Breast epithelium (tissue), 4 donors: ENCODE measurements at places on chromosomes 11 and 22. TPM values are rescaled to one million over a fixed set of nuclear protein-coding genes. Genes with fewer than 3 reads are reported as not detected.
A peak's percentile ranks its signal among the peaks of the same experiment; 100 is the strongest.

CASP5 gene
- 1.3 TPM for total RNA-seq

GRCh38 chr22:31431950-31432349, 32.5 kb downstream of the DRG1 start:
- H3K36me3 ChIP-seq = peaks cover 7% of the 10 kb centered on the region
- H3K4me3 ChIP-seq = no peak overlapping the region
- no peak overlapping the region for H3K27ac ChIP-seq
- no peaks in the 10 kb centered on the region for H3K27me3 ChIP-seq

- no peak for DNase-seq
- no peaks in the 10 kb centered on the region for H3K4me1 ChIP-seq
- H3K27me3 ChIP-seq = no peaks in the 10 kb centered on the region
- no peaks in the 10 kb centered on the region for H3K36me3 ChIP-seq
- H3K4me3 ChIP-seq = no peak overlapping the region
- H3K27ac ChIP-seq = no peak overlapping the region
These were observed 257.4 kb downstream of the BRD1 start for GRCh38 chr22:49570032-49570848.

SNX32 gene
- total RNA-seq = 2.3 TPM

UCP2 gene
- 82.4 TPM for total RNA-seq

GRCh38 chr11:60862171-60862570, 5.2 kb upstream of the ZP1 start:
- H3K4me3 ChIP-seq = no peak overlapping the region
- no peaks in the 10 kb centered on the region for H3K36me3 ChIP-seq
- no peaks in the 10 kb centered on the region for H3K27me3 ChIP-seq
- H3K4me1 ChIP-seq = no peaks in the 10 kb centered on the region
- no peak for DNase-seq
- no peak overlapping the region for H3K27ac ChIP-seq

DNA sequence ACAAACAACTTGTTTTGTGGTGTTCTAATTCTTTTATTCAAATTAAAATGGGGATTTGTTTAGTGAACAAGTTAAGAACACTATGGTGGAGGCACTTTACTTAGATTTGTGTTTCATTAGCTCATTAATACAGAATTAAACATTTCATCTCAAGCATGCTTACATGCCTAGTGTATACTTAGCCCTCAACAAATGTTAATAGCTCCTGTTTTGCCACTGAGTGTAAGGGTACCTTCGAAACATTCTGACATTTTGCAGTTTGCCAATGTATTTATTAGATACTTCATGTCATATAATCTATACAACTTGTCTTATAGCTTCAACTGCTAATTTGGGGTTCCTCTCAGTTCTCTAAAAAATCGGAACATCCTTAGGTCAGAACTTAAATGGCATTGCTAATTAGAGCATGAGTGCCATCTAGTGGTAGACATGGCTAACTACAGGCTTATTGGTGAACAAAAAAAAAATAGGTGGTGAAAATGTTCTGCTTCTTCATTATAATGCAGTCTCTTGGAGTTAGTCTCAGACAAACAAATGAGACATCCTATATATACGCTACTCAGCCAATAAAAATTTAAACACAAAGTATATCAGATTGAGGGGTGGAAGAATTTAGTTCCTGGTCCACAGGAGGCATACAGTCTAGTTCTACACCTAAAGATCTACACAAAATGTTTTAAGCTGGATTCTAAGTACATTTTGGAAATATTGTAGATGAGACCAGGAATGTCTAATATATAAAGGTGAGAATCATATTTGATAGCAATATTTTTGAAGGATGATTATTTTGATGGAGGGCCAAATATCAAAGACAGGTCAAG, 4.9 kb upstream of the CNTN5 start:
- H3K36me3 ChIP-seq = no peaks in the 10 kb centered on the region
- H3K27me3 ChIP-seq = peaks cover 23% of the 10 kb centered on the region
- no peaks in the 10 kb centered on the region for H3K4me1 ChIP-seq
- no peak overlapping the region for H3K4me3 ChIP-seq
- no peak overlapping the region for H3K27ac ChIP-seq

DNA sequence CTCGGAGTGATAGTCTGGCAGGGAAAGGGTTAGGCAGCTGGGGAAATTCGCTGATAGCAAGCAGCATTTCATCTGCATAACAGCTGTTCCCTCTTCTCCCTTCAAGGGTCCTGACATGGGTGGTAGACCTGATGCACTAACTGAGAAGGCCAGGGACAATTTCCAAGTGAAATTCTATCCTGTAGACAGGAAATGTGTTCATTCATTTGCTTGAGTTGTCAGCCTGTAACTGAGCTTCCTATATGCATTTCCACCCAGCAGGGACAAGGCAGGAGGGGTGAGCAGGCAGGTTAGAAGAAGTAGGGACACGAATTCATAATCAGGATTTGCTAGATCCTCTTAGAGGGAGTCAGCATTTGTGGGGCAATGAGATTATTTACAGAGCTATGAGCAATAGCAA, 154.3 kb upstream of the NCAM1 start:
- no peaks in the 10 kb centered on the region for H3K4me1 ChIP-seq
- no peaks in the 10 kb centered on the region for H3K27me3 ChIP-seq
- no peaks in the 10 kb centered on the region for H3K36me3 ChIP-seq
- DNase-seq = no peak

- H3K4me1 ChIP-seq = no peaks in the 10 kb centered on the region
- H3K27ac ChIP-seq = no peak overlapping the region
- DNase-seq = no peak
- no peaks in the 10 kb centered on the region for H3K36me3 ChIP-seq
- no peaks in the 10 kb centered on the region for H3K27me3 ChIP-seq
These were observed 76.0 kb downstream of the CWC15 start for GRCh38 chr11:94897330-94897768.

DNA sequence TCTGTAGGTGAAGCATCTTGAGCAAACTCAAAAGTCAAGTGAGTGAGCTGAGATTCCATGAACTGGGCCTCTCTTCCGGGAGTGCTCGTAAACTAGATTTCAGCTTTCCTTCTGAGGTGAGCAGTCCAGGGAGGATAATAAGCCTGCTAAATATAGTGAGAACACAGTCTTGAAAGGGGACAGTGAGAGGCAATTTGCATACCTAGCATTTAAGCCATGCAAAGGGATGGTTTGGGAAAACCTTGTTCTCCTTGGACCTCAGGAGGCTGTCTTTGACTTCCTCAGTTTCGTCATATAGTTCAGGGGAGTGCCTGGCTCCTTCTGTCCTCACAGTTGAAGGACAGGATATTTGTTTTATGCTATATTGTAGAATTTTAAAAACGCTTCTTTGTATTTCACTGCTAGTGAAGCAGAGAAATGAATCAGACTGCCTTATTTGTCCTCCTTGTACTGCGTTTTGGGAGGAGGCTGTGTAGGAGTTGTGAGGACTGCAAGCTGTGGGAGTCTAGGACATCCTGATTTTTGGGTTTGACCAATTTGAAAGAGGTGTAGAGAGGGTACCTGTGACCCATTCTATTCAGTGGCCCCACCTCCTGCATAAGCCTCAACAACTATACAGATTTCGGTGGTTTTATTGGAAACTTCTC, 11.0 kb upstream of the SORL1-AS1 start:
- H3K4me3 ChIP-seq = no peak overlapping the region
- no peaks in the 10 kb centered on the region for H3K27me3 ChIP-seq
- no peak for DNase-seq

GRCh38 chr11:66020618-66021357, 5.5 kb downstream of the CATSPER1 start:
- H3K27ac ChIP-seq = no peak overlapping the region
- no peaks in the 10 kb centered on the region for H3K36me3 ChIP-seq
- H3K4me1 ChIP-seq = no peaks in the 10 kb centered on the region
- DNase-seq = no peak
- H3K4me3 ChIP-seq = no peak overlapping the region

- H3K4me1 ChIP-seq = no peaks in the 10 kb centered on the region
- H3K27ac ChIP-seq = no peak overlapping the region
- H3K27me3 ChIP-seq = no peaks in the 10 kb centered on the region
These were observed 69.1 kb downstream of the CTTN start for GRCh38 chr11:70467201-70468085.

GRCh38 chr11:8732324-8732670, 49.7 kb downstream of the RPL27A start:
- no peaks in the 10 kb centered on the region for H3K36me3 ChIP-seq
- DNase-seq = no peak
- no peaks in the 10 kb centered on the region for H3K27me3 ChIP-seq
- H3K4me1 ChIP-seq = peaks cover 5% of the 10 kb centered on the region
- H3K4me3 ChIP-seq = no peak overlapping the region
- H3K27ac ChIP-seq = peak overlapping the region; percentile 87

DNA sequence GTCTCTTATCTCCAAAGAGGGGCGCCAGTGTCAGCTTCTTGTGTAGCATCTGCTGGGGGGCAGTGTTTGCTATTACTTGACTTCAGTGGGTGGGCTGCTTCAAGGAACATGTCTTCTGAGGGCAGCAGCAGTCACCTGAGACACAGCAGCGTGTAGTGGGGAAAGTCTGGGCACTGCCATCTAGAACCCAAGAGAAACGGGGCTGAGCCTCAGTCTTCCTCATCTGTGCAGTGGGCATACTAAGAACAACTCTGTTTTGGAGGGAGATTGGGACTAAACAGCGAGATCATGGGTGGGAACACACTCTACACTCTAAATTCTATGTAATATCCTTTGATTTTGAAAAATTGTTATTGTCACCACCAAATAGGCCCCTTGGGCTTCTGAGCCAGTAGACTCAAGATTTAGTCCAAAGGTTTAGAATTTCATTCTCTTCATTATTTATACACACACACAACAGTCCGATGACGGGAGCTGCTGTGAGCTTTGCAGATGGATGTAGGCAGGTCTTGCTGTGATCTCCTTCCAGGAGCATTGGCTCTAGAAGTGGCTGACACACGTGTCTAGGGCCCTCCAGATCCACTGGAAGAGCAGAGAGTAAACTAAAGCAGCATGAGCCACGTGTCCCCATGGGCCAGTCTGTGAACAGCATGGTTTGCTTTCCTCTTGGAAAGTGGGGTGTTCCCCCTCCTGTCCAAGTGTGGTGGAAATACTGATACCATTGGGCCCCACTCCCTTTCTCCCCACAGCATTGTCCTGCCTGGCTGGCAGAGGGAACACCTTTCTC, 51.8 kb downstream of the TRAF6 start:
- H3K27me3 ChIP-seq = no peaks in the 10 kb centered on the region
- peaks cover 16% of the 10 kb centered on the region for H3K4me1 ChIP-seq
- no peak overlapping the region for H3K27ac ChIP-seq
- H3K4me3 ChIP-seq = no peak overlapping the region
- no peak for DNase-seq

GRCh38 chr22:44378380-44378779, 65.6 kb upstream of the SHISAL1 start:
- no peak overlapping the region for H3K4me3 ChIP-seq
- DNase-seq = no peak
- no peaks in the 10 kb centered on the region for H3K27me3 ChIP-seq
- no peaks in the 10 kb centered on the region for H3K4me1 ChIP-seq
- H3K27ac ChIP-seq = no peak overlapping the region
- H3K36me3 ChIP-seq = no peaks in the 10 kb centered on the region

DNA sequence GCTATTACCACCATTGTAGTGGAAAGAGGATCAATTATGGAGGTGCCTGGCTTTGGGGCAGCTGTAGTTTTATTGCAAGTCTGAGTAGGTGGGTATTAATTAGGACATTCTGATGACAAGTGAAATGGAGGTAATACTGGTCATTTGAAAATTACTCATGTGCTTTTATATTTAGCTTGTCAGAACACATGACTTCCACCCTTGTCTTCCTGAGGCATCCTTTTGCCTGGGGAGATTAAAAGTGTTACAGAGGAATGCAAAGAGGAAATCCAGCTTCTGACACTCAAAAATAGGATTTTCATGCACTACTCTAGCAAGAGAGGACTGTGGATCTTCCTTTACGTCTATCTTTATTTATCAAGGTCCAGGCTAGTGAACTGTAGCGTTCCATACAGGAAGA, 44.7 kb upstream of the CAPRIN1 start:
- no peak overlapping the region for H3K4me3 ChIP-seq
- no peak overlapping the region for H3K27ac ChIP-seq
- no peaks in the 10 kb centered on the region for H3K27me3 ChIP-seq
- H3K4me1 ChIP-seq = no peaks in the 10 kb centered on the region
- H3K36me3 ChIP-seq = no peaks in the 10 kb centered on the region

PICALM gene
- total RNA-seq = 327 TPM

BATF2 gene
- total RNA-seq = 0.33 TPM

NFAM1 gene
- total RNA-seq = 1.5 TPM

TSPAN32 gene
- 2.4 TPM for total RNA-seq

OR4C45 gene
- total RNA-seq = not detected

GRCh38 chr11:10379871-10380568, 75.0 kb upstream of the AMPD3 start:
- no peak overlapping the region for H3K4me3 ChIP-seq
- peak overlapping the region; percentile 52 for H3K27ac ChIP-seq
- no peaks in the 10 kb centered on the region for H3K27me3 ChIP-seq
- DNase-seq = peak; percentile 32

SMC1B gene
- total RNA-seq = not detected

RASGRP2 gene
- 10.0 TPM for total RNA-seq

DNA sequence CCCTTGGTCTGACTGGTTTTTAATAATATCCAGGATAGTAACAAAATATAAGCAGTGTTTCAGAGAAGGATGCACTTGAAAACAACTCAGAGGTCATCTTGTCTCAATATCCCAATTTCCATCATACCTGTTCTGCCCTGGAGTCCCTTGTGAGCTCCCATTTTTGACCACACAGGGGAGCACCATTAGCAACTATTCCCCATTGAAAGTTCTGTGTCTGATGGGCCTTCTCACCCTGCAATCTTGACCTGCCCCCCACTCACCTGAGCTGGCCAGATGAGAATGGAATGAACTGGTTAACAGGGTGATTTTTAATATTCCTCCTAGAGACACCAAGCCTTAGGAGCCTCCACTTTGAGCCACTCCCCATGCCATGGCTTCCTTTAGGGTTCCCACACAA, 3.8 kb upstream of the CAPN5 start:
- DNase-seq = peak; percentile 6
- no peak overlapping the region for H3K27ac ChIP-seq
- H3K36me3 ChIP-seq = no peaks in the 10 kb centered on the region
- no peaks in the 10 kb centered on the region for H3K27me3 ChIP-seq
- H3K4me1 ChIP-seq = no peaks in the 10 kb centered on the region

- H3K27ac ChIP-seq = peak overlapping the region; percentile 4
- H3K4me1 ChIP-seq = no peaks in the 10 kb centered on the region
- no peaks in the 10 kb centered on the region for H3K36me3 ChIP-seq
- no peaks in the 10 kb centered on the region for H3K27me3 ChIP-seq
- DNase-seq = peak; percentile 33
- H3K4me3 ChIP-seq = no peak overlapping the region
These were observed 267.0 kb downstream of the TBC1D22A start for GRCh38 chr22:47029244-47030074.

GRCh38 chr11:85088286-85088685, 538.9 kb downstream of the DLG2 start:
- H3K4me3 ChIP-seq = no peak overlapping the region
- H3K27me3 ChIP-seq = no peaks in the 10 kb centered on the region
- no peak for DNase-seq
- no peaks in the 10 kb centered on the region for H3K4me1 ChIP-seq

DNA sequence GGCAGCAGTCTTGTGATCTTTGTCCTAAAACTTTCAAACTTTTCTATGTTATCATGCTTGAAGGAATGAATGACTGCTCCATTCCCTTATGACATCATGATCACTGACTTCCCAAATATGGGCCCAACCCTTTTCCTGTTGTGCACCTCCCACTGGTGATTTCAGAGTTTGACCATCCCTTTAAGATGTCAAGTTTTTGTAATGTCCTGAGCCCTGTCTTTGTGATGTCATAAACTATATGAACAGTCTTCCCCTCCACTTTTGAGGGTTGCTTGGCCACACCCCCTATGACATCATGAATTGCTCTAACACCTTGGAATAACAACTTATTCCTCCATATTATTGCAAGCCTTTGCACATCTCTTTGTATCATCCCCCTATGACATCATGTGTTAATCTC, 16.5 kb upstream of the NUCB2 start:
- DNase-seq = no peak
- H3K4me3 ChIP-seq = no peak overlapping the region
- H3K27me3 ChIP-seq = no peaks in the 10 kb centered on the region
- H3K27ac ChIP-seq = no peak overlapping the region
- no peaks in the 10 kb centered on the region for H3K4me1 ChIP-seq
